ENCODE measurements at places on chromosomes 5 and 9.

DNA sequence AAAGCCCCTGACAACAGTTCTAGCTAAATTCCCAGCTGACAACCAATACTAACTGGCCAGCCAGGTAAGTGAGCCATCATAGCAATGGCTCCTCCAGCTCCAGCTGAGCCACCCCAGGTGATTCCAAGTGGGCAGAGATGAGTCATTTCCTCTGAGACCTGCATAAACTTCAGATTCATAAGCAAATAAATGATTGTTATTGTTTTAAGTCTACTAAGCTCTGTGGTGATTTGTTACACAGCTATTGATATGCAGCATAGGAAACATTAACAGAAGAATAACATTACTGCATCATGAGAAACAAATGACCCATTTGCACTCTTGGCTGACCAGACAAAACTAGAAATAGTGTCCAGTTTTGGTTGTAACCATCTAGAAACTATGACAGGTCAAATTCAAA is 60.3 kb downstream of the TTC39B start:
- DNase-seq = no peak

- DNase-seq = no peak
Measured at GRCh38 chr5:146606893-146607292, 90.9 kb upstream of the GPR151 start.

DNA sequence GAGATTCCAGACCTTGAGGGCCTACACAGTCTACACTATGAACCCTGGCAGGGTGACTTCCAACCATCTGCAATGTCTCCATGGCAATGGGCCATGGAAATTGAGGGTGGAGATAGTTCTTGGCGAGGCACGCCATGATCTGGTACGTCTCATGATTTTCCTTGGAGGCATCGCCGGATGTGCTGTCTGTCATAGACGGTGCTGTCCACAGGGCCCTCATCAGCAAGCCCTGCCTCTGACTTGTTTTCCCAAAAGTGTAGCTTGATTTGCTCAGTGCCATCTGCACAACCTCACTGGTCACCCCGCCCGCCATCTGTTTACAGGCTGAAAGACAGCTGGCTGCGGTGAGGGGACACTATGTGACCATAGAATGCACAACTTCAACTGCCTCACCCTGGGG is 73.5 kb downstream of the BOD1 start:
- no peak for DNase-seq

DNA sequence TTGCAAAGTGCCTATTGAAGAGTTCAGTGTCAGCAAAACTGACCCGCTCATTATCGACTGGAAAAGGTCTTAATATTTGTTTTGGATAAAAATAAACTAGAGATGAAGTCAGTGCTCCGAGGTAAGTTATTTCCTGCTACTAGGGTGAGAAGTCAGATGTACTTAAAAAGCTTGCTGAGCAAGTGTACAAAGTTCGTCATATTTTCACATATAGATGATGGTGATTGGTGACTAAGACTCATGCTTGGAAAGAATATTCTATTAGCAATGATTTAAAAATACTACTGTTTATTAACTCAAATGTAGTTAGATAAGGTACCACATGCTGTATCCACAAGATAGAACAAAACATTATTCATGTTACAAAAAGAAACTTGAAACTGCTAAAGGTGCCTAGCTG is 643.7 kb downstream of the GABRG2 start:
- DNase-seq = no peak

GRCh38 chr5:72301557-72301956 is 18.5 kb downstream of the MRPS27 start:
- no peak for DNase-seq

DNA sequence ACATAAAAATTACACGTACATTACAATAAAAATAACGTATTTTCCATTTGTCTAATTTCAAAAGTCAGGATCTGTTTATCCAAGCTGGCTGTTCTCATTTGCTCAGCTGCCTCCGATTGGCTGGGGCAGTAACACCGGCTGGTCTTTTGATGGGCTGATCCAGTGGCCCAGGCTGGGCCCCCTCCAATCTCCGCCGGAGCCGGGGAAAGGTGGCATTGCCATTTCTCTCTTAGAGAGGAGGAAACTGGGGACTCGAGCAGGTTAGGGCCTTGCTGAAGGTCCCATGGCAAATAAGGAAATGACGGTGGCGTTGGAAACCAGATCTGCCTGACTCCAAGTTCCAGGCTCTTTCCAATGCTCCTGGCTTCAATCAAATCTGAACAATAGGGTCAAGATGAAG is 6.6 kb downstream of the CPLX2 start:
- DNase-seq = no peak

DNA sequence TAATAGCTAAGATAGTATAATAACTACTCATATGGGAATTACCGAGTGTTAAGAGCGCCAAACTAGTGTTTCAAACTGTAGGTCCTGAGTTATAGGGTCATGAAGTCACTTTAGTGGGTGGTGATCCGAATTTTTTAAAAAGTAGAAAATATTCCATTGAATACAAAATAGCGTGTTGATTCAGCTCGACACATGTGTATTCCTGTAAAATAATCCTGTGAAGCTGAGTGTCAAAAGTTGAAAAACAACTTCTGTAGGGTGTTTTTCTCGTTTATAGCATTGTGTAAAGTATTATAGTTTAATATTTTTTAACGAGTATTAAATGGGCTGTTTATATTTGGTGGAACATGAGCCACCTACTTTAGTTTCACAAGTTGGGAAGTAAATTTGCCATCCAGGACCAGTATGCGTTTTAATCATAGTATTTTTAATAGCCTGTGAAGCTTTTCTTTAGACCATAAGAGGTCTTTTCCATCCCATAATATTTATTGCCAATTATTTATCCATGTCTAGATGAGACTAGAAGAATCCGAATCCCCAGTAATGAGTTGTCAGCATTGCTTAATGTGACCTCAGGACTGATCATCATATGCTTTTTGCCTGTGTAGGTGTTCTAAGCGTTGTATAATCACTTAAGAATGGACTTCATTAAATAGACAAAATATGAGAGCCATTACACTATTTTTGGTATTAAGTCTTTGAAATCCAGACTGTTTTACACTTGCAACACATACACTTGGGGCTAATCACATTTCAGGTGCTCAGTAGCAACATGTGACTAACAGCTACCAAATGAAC is 84.1 kb downstream of the PTPDC1 start:
- DNase-seq = no peak

GRCh38 chr5:96150007-96150406 is 188.4 kb upstream of the ELL2 start:
- DNase-seq = no peak

Measured in activated CD4-positive, CD25-positive, alpha-beta regulatory T cell (primary cell).